Thoracic aorta (tissue), 2 donors: ENCODE measurements at places on chromosomes 11 and 22.
A peak's percentile ranks its signal among the peaks of the same experiment; 100 is the strongest.

GRCh38 chr22:47802421-47802820 is 1040.0 kb downstream of the TBC1D22A start:
- DNase-seq: no peak

- no peak for DNase-seq
Observed at GRCh38 chr11:10930224-10930971, 72.5 kb upstream of the ZBED5 start.

GRCh38 chr11:76329084-76329648 is 51.8 kb downstream of the THAP12 start:
- DNase-seq: no peak

- DNase-seq: peak; percentile 33
Observed at GRCh38 chr22:25110846-25111578, 88.6 kb upstream of the CRYBB3 start.

GRCh38 chr11:105392556-105392955 is 217.3 kb upstream of the GRIA4 start:
- no peak for DNase-seq

DNA sequence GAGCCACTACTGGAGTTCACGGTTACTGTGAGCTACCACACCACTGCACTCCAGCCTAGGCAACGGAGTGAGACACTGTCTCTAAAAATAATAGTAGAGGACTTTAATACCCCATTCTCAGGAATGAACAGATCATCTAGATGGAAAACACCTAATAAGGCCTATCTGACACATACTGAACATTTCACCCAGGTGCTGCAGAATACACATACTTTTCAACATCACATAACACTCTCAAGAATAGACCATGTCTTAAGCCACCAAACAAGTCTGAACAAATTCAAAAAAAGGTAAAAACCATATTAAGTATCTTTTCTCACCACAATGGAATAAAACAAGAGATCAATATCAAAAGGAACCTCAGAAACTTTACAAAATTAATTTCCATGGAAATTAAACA is 37.9 kb downstream of the DDIAS start:
- DNase-seq: no peak

- DNase-seq: no peak
Observed at GRCh38 chr11:24754406-24754805, 257.6 kb downstream of the LUZP2 start.

DNA sequence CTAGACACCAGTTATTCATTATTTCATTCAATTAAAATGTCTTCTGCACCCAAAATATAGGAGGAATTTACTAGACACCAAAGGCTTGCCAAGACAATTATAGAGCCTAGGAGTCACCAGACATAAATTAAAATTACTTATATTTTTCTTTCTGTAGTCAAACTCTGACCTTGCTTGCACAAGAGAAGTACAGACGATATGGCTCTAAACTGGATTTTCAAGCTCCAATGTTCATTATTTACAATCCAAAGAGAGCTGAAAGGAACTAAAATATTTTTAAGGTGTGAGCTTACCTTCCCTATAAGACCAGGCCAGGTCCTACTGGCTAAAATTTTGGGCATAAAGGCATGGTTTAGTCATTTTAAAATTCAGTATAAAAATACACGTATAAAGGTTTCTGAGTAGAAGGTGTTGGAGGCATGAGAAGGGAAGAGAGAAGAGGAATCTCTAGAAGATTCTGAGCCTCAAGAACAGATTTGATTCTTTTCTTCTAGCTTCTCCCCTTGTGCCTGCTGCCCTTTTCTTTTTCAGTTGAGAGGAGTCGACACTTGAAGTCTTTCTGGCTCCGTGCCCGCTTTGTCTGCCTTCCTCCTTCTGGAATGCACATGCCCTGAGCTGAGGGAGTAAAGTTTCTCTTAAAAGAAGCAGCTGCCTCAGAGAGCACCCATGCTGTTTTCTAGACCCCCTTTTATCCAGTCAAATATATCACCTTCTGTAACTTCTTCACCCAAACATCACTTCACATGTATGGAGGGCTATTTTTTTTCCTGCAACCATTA is 13.5 kb downstream of the C11orf97 start:
- DNase-seq: peak; percentile 11

- DNase-seq: no peak
Observed at GRCh38 chr22:29313126-29313575, 2.3 kb downstream of the RASL10A start.

- DNase-seq: no peak
Observed at GRCh38 chr11:97140885-97141494, 751.2 kb downstream of the JRKL start.

DNA sequence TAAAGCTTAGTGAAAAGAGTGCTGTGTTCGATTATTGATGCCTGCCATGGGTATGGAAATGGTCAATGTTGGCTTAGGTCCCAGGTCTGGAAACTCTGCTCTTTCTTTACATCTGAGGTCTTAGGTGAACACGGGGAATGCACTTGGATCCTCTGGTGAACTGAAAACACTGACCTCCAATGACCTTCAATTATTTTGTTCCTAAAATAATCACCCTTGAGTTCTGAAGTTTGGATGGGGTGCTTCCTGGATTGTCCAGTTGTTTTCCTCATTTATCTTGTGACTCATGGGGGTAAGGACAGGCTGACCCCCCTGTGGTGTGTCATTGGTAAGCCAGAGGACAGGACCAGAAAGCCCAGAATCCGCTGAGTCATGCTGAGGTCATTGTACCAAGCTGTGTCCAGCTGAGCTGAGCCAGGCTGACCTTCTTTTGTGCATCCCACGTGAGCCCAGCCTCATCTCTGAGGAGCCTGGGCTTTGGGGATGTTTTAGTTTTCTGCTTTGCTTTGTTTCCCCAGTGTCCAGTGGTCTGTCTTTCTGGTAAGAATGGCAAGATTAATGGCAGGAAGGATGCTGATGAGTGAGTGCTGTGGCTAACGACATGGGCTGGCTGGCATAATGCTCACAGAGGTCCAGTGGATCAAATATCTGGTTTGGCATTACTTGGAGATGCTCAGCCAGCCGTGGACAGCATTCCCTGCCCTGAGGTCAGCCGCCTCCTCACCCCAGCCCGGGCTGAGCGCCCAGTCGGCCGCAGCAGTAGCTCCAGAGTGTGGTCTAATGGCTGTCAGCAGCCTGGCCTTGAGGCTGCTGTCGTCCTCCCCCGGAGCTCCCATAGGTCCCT is 35.6 kb downstream of the AMPD3 start:
- peak; percentile 87 for DNase-seq

- DNase-seq: no peak
Observed at GRCh38 chr11:13966013-13966412, 3.5 kb downstream of the SPON1 start.

GRCh38 chr11:106088896-106089295 is 11.4 kb downstream of the AASDHPPT start:
- DNase-seq: no peak

DNA sequence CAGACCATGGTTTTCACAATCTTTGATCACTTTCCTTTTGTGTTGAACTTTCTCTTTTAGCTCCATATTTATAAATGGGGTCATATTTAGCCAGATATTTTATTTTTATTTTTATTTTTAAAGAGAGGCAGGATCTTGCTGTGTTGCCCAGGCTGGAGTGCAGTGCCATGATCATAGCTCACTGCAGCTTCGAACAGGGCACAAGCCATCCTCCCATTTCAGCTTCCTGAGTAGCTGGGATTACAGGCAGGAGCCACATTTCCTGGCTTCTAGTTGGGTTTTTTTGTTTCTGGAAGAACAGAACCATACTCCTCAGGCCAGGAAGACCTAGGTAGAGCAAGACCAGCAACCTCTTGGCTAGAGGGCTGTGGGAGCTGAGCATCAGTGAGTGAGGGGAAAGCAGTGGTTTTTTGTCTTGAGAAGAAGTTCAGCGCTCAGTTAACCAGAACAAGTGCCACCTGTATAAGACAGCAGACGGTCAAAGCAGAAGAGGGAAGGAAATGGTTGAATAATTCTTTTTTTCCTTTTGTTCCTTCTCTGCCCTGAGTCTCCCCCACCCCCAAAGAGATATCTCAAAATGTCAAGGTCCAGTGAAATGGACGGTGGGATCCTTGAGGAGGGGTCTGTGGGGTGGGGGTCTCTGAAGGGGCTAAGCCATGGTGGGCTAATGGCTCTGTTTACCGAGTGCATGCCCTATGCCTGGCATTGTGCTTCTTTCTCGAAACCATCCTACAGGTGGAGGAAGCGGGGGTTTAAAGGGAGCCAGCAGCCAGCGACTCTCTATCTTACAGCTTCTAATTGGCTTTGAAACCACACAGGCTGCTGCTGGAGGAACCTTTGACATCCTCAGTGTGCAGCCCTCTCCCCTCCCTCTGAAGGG is 63.0 kb downstream of the PTPRJ start:
- no peak for DNase-seq

- no peak for DNase-seq
Observed at GRCh38 chr22:47066616-47066905, 304.1 kb downstream of the TBC1D22A start.

GRCh38 chr11:12042215-12042676 is 33.8 kb upstream of the DKK3 start:
- DNase-seq: no peak

DNA sequence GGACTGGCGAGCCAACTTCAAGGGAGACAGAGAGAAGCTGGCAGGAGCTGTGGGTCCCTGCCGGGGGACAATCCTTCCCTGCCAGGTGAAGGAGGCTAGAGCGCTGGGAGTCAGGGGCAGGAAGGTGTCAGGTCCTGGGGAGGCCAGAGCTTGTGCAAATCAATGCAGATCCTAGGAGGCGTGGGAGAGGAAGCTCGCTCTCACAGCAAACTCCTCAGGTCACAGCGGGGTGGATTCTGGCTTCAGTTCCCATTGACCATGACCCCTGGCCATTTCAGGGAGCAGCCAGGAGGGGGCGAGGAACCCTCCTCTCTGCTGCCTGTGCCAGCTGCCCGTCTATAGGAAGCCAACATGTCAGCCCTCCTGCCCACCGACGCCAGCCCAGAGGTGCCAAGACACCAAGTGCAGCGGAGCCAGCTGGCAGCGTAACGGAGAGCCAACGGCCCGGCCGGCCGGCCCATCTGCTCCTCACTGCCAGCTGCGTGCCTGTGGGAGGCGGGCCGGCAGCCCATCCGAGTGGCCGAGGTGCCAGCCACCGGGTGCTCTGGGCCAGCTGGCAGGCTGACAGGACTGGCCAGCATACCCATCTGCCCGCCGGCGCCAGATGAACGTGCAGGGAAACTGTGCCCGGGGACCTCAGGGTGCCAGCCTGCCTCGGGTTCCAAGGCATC is 374.8 kb downstream of the MIAT start:
- DNase-seq: peak; percentile 11

DNA sequence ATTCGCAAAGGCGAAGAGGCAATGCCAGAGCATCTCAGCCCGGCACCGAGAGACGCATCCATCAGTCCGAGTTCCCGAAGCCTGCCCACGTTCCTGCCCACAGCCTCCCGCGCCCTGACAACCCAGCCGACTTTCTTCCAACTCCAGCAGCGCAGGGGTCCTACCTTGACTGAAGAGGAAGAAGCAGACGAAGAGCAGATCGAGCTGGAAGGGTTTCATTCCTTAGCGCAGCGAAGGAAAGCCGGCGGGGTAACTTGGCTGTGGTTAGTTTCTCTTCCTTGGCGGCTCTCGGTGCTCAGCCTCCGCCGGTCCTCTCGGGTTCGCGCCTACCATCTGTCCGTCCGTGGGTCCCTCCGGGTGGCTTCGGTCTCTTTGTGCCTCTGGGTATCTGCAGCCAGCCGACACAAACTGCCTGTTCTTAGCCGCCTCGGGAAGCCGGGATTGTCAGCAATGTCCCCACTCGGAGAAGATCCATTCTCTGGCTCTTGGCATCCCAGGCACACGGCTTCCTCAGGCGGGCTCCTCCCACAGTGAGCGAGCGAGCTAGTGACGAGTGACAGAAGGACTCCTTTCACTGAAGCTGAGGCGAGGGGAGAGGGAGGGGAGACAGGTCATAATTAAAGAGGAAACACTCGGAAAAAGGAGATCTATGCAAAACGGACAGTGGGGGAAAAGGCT is at the start of gene KIRREL3:
Gene KIRREL3, minus strand, starts transcription at position 480 of the 678 bp plus-strand sequence.
- no peak for DNase-seq

DNA sequence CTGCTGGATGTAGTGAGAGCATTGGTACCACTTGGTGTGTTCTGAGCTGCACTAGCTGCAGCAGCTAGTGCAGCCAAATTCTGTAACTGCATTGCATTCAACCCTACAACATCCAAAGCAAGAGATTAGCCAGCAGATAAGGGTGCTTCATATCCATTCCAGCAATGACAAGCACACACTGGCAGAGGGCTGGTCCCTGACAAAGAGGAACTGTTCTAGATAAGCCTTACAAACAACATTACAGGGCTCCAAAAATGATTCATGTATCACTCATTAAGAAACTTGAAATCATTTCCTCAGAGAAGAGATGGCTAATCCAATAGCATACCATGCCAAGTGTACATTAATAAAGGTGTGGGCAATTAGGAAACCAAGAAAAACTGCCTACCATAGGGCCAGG is 28.4 kb upstream of the RAPSN start:
- DNase-seq: no peak

GRCh38 chr22:48179571-48180546 is 1417.4 kb downstream of the TBC1D22A start:
- no peak for DNase-seq

DNA sequence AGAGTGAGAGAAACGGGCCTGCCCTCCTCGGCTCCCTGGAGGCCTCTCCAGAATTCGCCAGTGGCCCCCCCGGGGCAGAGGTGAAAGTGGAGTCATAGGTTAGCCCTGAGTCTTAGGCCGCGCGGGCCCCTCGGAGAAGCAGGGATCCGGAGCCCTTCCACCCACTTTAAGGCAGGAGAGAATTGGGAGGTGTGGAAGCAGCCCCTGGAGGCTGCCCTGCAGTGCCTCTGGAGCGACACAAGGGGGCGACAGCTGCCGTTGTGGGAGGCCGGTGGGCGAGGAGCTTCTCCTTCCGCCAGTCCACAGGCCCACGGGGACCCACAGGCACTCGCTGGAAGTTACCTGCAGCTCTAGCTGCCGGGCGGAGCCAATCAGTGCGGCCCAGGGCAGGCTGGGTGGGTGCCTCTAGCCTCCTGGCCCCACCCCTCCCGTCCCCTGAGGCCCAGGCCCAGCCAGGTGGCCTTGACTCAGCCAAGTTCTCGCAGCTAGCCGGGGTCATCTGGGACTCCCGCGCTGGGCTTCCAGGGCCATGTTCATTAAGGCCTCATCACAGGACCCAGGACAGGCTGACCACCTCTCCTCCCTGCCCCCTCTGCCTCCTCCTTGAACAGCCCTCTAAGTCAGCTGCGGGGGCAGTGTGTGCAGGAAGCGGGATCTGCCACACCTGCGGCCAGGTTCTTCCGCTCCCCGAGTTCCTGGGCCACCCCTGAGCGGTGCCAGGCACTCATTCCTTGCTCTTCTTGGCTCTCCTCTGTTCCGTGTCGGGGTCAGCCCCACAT is 5.0 kb downstream of the DGKZ start:
- DNase-seq: no peak

GRCh38 chr22:42946546-42947198 is 68.3 kb downstream of the PACSIN2 start:
- no peak for DNase-seq
